Suppressor macrophage (primary cell): ENCODE measurements at places on chromosomes 3 and 15.
A peak's percentile ranks its signal among the peaks of the same experiment; 100 is the strongest.

- peak; percentile 92 for DNase-seq
These were observed 82.7 kb upstream of the SLC6A6 start for GRCh38 chr3:14319654-14320182.

GRCh38 chr15:67782691-67782991 is 42.7 kb upstream of the SKOR1 start:
- DNase-seq, result no peak

- DNase-seq, result no peak
These were observed 160.2 kb upstream of the RASGRP1 start for GRCh38 chr15:38724827-38725226.

GRCh38 chr3:113746548-113747282 is at the start of gene ATP6V1A:
Gene ATP6V1A (plus strand): TSS chr3:113747035. CDS start chr3:113778754, 31,719 bp downstream.
- DNase-seq, result peak; percentile 95

DNA sequence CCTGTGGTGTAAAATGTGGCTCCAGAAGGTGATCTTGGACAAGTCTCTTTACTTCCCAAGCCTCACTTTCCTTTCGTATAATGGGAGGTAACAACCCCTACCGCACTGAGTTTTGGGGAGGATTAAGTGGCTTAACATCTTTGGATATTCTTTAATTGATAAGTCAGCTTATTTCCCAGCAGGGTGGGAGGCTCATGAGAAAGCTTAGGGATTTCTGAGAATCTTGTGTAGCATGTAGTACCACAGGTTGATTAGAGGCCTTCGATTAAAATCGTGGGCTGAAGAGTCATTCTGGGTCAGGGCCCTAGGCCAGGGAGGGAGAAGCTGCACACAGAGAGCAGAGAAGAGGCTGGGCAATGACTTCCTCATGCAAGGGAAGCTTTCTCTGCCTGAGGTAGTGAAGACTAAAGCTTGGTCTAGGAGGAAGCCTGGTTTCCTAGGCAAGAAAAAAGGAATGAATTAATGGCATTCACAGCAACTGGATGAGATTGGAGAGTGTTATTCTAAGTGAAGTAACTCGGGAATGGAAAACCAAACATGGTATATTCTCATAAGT is 1.5 kb upstream of the NMNAT3 start:
- peak; percentile 64 for DNase-seq

DNA sequence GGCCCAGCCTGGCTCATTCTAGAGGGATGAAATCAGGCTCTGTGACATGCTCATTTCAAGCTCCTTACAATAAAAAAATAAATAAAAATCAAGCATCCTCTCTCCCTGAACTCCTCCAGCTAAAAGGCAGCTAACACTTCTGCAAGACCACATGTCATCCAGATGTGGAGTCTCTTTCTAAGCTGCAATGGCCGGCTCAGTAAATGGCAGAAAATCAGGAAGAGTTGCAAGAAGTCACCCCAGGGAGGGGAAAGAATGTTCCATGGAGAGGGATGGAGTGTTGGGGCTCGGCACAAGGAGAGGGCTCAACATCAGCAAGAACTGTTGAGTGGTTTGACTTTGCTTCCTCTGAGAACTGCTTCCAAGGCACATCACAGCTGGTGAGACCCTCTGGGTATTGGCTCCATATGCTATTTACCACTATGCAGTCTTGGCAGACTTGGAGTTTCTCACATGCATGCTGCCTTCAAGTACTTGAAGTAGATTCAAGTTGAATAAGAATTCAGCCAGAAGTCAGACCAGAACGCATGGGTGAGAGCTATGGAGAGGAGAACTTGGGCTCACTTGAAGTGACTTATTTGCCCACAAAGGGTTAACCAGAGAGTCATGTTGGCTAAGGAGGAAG is 689.0 kb downstream of the NTRK3 start:
- DNase-seq, result no peak

DNA sequence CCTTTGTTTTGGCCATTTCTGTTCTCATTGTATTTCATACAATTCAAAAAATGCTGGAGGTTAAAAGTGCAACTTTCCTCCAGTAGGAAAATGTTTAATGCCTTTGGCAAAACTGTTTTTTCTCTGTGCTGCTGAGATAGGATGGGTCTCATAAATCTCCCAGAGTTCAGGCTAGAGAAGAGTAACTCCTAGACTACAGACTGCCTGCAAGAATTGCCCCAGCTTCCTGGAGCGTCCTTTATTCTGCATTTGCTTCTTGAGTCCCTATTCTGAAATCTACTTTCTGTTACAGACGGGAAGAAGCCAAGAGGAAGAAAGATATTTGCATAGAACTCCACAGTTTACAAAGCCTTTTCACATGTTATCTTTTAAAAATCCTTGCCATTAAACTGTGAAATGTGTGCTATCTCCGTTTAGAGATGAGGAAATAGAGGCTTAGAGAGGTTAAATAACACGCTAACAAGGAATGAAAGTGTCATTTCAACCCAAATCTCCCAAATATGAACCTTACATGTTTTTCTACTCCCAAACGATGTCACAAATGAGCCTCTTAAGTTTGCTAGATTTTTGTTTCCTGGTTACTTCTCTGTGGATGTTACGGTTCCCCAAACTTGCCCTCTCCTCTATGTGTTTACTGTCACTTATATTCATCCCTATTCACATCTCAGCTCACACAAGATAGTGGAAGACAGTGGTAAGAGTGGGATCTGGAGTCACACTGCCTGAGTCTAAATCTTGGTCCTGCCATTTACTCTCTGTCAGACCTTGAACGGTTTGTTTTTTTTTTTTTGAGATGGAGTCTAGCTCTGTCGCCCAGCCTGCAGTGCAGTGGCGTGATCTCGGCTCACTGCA is 17.4 kb downstream of the NANOGP8 start:
- peak; percentile 10 for DNase-seq

DNA sequence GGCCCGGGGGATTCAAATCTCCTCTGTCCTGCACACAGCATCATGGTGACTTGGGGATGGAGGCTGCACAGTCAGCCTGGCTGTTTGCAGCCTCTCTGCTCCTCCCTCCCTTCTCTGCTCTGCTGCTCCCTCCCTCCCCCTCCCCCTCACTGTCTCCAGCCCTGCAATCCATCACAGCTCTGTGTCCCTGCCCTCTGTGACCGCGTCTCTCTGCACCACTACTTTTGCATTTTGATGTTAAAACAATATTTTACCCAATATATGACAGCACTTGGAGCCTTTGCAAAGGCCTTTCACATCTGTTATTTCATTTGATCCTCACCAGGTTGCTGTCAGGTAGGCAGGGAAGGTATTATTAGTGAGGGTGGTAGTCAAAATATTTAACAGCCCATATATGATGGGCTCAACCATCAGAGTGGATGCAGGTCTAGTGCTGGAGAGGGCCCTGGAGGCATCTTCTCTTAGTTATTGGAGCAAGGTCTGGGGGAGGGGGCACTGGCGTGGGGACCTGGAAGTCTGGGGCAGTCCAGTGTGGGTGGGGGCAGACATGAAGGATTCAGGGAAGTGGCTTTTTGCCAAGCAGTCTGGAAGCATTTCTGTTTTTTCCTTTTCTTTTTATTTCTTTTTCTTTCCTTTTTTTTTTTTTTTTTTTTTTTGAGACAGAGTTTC is 16.3 kb upstream of the VPS8 start:
- no peak for DNase-seq

DNA sequence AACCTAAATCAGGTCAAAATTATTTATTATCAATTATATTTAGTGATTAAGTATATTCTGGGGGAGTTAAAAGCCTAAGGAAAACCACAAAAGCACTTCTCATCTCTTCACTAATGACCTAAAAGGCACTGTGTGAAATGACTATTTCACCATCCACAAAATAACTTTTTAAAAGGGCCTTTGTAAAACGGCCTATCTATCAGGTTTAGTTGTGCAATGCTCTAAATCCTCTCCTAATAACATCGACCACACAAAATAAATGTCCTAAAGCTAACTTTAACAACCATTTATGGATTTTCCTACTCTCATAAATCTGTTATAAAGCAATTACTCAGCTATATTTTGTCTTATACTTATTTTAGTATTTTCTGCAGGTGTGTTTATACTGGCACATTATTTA is 1066.3 kb downstream of the ROBO1 start:
- no peak for DNase-seq

- DNase-seq, result no peak
These were observed 181.8 kb downstream of the RYR3 start for GRCh38 chr15:33492434-33493052.

- DNase-seq, result no peak
These were observed 279.8 kb upstream of the ARRDC4 start for GRCh38 chr15:97680606-97681220.

GRCh38 chr15:67880651-67881182 is 40.9 kb upstream of the RNU6-1 start:
- peak; percentile 90 for DNase-seq

- no peak for DNase-seq
These were observed 246.2 kb downstream of the ZBTB20 start for GRCh38 chr3:114900908-114901307.

- no peak for DNase-seq
These were observed 168.1 kb upstream of the MYRIP start for GRCh38 chr3:39641274-39641673.

DNA sequence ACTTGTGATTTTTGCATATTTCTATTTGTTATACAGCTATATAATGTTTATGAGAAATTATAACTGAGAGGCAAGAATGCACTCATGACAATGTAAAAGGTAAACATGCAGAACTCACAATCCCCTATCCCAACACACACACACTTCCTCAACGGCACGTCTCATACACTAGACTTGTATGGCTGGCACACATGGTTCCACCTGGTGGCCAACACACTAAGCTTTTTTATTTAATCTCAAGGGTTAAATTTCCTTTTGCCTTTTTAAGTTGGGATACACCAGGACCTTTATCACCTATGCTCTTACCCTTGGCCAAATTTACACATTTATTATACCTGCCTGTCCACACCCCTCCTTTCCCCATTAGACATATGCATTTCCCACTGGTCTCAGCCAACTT is 88.6 kb upstream of the PSMD6 start:
- no peak for DNase-seq

GRCh38 chr3:2978977-2979732 is 131.0 kb downstream of the IL5RA start:
- no peak for DNase-seq

GRCh38 chr3:33047842-33048834 is 48.8 kb downstream of the GLB1 start:
- DNase-seq, result peak; percentile 35

GRCh38 chr3:183259621-183260020 is 6.6 kb downstream of the B3GNT5 start:
- DNase-seq, result peak; percentile 25

GRCh38 chr15:90664650-90665287 is 52.4 kb upstream of the BLM start:
- DNase-seq, result peak; percentile 27

DNA sequence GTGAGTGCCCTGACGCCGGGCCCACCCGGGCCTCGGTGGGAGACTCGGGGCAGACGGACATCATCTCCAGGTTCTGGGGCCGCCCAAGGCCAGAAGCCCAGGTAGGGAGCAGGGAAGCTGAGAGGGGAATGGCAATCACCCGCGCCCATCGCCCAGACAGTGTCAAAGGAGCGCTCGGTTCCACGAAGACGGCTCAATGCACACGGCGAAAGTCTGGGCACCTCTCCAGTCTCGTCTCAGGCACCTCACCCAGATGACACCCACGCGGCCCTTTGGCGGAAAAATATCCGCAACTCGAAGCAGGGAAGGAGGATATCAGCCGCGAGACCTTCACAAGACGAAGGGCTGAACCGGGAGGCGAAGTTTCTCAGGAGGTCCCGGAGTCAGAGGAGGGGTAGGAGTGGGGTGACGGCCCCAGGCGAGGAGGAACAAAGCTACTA is 916 bp downstream of the IL17RD start:
- DNase-seq, result peak; percentile 24

DNA sequence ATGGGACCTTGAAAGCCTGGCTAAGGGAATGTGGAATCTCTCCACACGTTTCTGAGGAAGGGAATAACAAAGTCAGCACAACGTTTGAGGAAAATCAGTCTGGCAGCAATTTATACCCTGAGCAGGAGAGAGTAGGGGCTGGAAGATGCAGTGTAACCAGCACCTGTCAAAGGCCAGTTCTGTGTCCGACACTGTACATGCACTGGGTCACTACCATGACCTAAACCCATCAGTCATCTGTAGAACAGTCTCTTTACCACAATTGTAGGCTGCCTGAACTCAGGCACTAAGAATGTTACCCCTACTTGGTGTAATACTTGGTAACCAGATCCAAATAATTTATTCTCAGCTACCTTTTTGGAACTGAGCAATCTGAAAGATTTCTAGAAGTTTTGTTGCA is 113.4 kb downstream of the FEZF2 start:
- DNase-seq, result no peak

GRCh38 chr15:38220606-38221273 is 31.9 kb upstream of the SPRED1 start:
- no peak for DNase-seq

DNA sequence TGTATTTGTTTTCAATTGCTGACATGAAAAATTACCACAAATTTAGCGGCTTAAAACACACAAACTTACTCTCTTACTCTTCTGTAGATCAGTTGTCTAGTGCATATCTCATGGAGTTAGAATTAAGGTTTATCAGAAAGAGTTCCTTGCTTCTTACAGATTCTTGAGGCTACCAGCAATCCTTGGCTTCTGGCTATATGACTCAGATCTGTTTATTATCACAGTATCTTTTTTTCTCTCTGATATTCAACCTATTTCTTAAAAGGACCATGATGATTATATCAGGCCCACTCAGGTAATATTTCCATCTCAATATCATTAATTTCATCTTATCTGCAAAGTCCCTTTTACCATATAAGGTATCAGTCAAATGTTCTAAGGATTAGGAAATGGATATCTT is 263.5 kb upstream of the BCHE start:
- DNase-seq, result no peak

DNA sequence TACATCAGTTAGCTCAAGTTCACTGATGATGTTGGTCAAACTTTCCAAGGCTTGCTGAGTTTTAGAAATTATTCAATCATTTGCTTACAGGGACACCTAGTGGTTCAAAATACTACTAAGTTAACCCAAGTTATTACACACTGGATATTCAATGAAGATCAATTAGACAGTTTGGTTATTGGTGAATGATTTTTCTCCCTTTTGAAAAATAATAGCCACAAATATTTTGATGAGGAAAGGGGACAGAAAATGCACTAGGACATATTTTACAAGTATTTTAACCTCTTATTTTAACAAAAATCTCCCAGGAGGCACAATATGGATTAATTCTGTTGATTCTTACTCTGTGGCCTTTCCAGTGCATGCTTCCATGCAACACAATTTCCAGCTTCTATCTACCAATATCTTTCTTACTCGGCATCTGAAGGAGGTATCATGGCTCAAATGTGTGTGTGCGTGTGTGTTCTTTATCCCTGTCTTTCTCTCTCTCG is 20.1 kb upstream of the GOLGA6L2 start:
- peak; percentile 28 for DNase-seq

DNA sequence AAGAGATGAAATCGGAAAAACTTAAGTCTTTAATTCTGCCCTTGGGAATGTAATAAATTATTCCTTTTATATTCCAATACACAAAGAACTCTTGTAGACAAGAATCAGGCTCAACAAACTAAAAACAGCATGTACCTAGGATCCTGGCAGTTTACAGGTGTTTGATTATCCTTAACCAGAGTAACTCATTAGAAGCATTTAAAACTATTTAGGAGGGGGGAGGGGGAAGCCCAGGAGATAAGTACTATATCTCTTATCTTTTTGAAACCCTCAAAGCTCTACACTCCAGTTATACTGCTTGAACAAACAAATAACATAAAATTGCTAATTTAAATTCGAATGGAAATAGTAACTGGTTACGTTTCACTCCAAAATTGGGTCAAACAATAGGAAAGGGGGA is 1.9 kb downstream of the CNBP start:
- DNase-seq, result no peak
